ENCODE measurements at places on chromosomes 12 and 14. TPM values are rescaled to one million over a fixed set of nuclear protein-coding genes. Genes with fewer than 3 reads are reported as not detected.

The CCDC196 gene
- not detected for total RNA-seq

The NDUFB1 gene
- 102 TPM for total RNA-seq

The LALBA gene
- not detected for total RNA-seq

The SLC38A4 gene
- not detected for total RNA-seq

The KRT75 gene
- not detected for total RNA-seq

The IFNG-AS1 gene
- 0.25 TPM for total RNA-seq

The EML5 gene
- 2.7 TPM for total RNA-seq

DNA sequence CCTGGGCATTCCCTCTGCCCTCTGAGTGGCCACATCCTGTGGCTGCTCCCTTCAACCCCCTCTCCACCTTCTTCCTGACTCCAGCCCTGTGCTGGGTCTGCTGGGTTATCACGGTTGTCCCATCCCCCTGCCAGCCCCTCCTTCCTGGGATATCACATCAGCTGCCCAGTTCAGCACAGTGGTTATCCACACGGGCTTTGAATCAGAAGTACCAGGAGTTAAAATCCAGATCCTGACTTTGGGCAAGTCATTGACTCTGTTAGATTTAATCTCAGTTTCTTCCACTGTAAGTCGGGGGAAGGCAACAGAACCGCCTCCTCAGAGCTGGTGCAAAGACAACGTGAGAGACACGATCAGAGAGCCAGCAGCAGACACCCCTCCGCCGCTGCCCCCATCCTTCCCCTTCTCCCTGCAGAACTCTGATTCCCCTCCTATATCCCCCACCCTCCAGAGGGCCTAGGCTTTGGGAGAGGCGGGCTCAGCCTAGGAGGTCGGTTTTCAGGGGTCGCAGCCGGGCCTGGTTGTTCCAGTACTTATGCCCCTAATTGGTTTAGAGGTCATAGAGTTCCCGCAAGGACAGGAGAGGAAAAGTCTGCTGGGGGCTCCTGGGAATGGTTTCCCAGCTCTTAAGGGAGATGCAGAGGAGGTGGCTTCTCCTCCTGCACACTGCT, 42.5 kb downstream of the PRIMA1 start:
- no peak overlapping the region for H3K4me3 ChIP-seq
- no peaks in the 10 kb centered on the region for H3K27me3 ChIP-seq
- H3K36me3 ChIP-seq: no peaks in the 10 kb centered on the region
- H3K4me1 ChIP-seq: no peaks in the 10 kb centered on the region
- no peak for DNase-seq

DNA sequence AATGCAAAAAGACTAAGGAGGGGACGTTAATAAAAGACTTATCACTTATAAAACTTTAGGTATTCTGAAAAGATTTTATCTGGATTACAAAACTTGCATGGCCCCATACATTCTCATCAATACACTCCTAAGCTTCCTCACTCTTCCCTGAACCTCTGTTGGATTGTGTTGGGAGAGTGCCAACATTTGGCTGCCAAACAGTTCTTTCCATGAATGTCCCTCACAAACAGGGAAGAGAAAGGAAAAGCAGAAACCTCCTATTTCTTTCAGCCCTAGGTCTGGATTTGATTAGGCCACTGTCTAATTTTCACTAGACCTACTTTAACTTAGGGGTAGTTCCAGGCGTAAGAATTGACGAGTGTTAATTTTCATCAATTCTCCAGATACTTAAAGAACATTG, 11.7 kb downstream of the PTHLH start:
- no peak overlapping the region for H3K4me3 ChIP-seq
- H3K27ac ChIP-seq: no peak overlapping the region
- H3K27me3 ChIP-seq: peaks cover 53% of the 10 kb centered on the region
- DNase-seq: no peak
- no peaks in the 10 kb centered on the region for H3K4me1 ChIP-seq

DNA sequence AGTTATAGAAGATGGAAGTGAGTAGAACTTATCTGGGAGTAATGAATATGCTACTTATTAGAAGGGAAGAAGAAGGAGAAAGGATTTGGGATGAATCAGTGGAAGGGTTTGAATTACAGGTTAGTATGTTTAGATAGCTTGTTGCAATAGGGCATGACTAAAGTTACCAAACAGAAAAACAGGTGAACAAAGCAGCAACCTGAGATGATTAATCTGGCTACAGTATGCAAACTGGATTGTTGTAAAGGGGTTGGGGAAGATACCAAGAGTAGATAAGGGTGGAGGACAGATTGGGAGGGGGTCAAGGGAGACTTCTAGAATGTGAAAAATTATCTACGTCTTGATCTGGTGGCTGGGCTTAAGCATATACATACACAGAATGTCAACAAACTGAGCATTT, 73.4 kb upstream of the CLEC14A start:
- no peak overlapping the region for H3K4me3 ChIP-seq
- no peak for DNase-seq
- H3K36me3 ChIP-seq: no peaks in the 10 kb centered on the region
- no peak overlapping the region for H3K27ac ChIP-seq

GRCh38 chr12:110458756-110459155, 8.6 kb upstream of the ARPC3 start:
- H3K27ac ChIP-seq: no peak overlapping the region
- H3K4me3 ChIP-seq: no peak overlapping the region
- H3K36me3 ChIP-seq: peaks cover 34% of the 10 kb centered on the region
- no peaks in the 10 kb centered on the region for H3K27me3 ChIP-seq
- peaks cover 4% of the 10 kb centered on the region for H3K4me1 ChIP-seq

- no peaks in the 10 kb centered on the region for H3K4me1 ChIP-seq
- peak; percentile 34 for DNase-seq
- H3K27me3 ChIP-seq: peaks cover 25% of the 10 kb centered on the region
- H3K27ac ChIP-seq: no peak overlapping the region
Measured at GRCh38 chr12:1830981-1831963, 10.9 kb downstream of the LRTM2 start.

DNA sequence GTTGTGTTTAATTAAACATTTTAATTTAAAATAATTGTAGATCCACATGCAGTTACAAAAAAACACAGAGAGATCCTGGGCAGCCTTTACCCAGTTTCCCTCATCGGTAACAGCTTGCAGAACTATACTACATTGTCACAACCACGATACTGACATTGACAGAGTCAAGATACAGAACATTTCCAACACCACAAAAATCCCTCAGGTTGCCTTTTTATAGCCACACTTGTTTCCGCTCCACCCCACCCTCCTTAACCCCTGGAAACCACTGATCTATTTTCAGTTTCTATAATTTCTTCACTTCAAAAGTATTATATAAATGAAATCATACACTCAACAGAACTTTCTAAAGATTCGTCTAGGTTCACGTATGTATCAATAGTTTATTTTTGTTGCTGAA, 458.8 kb upstream of the SOX5 start:
- peaks cover 7% of the 10 kb centered on the region for H3K4me1 ChIP-seq
- DNase-seq: peak; percentile 3
- H3K27ac ChIP-seq: no peak overlapping the region
- H3K4me3 ChIP-seq: no peak overlapping the region

GRCh38 chr12:28512406-28512805, 322.1 kb downstream of the CCDC91 start:
- no peak for DNase-seq
- H3K36me3 ChIP-seq: peaks cover 17% of the 10 kb centered on the region
- H3K4me3 ChIP-seq: no peak overlapping the region

- H3K27ac ChIP-seq: no peak overlapping the region
- DNase-seq: no peak
- peaks cover 71% of the 10 kb centered on the region for H3K27me3 ChIP-seq
Measured at GRCh38 chr12:54030889-54031471, 1.9 kb upstream of the HOXC5 start.

- H3K27ac ChIP-seq: no peak overlapping the region
- no peak for DNase-seq
- no peak overlapping the region for H3K4me3 ChIP-seq
Measured at GRCh38 chr12:120413901-120414695, 23.8 kb upstream of the COX6A1 start.

DNA sequence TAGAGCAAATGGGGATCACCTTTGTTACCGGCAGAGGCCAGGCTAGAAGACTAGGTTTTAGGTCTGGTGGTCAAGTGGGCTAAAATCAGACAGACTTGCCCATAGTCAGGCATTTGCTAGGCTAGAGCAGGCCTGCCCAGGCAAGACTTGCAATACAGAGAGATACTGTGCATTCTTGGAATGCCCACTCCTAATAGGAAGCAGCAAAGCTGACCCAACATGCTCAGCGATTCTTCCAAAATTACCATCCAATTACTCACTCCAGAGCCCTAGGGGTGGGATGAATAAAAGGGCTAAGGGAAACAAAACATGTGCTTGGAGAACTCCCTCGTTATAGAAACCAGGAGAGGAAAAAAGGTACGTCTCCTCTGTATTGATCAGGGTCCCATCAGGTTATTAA, 187.8 kb upstream of the AMIGO2 start:
- H3K27me3 ChIP-seq: no peaks in the 10 kb centered on the region
- H3K4me3 ChIP-seq: no peak overlapping the region
- peaks cover 54% of the 10 kb centered on the region for H3K4me1 ChIP-seq

DNA sequence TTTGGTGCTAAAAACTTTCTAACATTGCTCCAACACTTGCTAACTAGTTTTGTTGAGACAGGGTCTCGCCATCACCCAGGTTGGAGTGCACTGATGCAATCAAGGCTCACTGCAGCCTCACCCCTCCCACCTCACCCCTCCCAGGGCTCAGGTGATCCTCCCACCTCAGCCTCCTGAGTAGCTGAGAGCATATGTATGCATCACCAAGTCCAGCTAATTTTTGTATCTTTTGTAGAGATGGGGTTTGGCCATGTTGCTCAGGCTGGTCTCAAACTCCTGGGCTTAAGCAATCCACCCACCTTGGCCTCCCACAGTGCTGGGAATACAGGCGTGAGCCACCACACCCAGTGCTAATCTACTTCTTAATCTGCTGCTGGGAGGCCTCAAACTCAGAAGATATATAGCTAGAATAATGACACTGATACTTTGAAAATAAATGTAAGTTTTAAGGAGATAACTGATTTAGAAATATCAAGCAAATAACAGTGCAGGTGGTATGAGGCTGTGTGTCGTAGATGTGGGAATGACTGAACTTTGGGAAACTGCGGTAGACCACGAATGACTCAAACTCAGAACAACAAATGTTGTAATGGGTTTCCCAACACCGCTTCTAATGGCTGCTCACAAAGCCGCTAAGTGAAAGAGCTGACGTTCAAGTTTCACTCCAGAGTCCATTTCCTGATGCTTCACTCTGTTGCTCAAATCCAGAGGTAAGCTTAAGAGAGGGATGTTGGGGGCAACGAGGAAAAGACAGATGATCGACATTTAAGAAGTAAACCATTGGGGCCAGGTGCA, 10.0 kb downstream of the TMCC3 start:
- H3K27ac ChIP-seq: peak overlapping the region; percentile 17
- DNase-seq: peak; percentile 66
- H3K27me3 ChIP-seq: peaks cover 21% of the 10 kb centered on the region
- no peaks in the 10 kb centered on the region for H3K36me3 ChIP-seq
- H3K4me3 ChIP-seq: no peak overlapping the region
- H3K4me1 ChIP-seq: peaks cover 24% of the 10 kb centered on the region

DNA sequence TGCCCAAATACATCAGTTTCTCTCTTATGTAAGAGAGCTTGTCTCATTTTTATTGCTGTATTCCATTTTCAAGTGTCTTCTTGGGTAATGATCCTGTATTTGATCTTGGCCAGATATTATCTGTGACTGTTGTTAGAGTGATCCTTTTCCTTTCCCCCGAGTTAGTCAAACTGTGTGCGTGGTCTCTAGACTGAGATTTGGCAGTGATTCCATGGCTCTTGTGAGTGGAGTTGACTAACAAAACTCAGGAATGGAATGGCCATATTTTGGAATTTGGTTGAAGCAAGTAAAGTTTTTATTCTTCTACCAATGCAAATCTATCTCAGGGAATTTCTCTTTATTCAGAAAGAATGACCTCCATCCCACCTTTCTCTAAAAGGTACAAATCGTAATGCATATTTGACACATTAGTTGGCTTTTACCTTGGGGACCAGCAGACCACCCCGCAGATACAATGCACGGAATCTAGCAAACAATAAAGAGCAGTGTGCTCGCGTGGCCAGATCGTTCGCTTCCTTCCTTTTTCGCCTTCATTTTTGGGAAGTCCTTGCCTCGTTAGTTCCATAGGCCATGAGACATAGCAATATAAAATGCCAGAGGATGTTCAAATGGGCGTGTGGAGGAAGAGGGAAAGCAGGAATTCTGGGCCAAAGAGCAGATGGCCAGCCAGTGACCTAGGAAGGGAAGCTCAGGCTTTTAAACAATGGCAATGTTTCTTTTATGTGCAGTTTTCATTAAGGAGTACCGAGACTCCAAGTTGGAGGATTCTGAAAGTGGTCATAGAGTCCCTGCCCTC, 24.4 kb downstream of the ETV6 start:
- no peak overlapping the region for H3K27ac ChIP-seq
- peaks cover 5% of the 10 kb centered on the region for H3K36me3 ChIP-seq
- no peak overlapping the region for H3K4me3 ChIP-seq
- H3K4me1 ChIP-seq: peaks cover 33% of the 10 kb centered on the region
- no peak for DNase-seq
- H3K27me3 ChIP-seq: no peaks in the 10 kb centered on the region

DNA sequence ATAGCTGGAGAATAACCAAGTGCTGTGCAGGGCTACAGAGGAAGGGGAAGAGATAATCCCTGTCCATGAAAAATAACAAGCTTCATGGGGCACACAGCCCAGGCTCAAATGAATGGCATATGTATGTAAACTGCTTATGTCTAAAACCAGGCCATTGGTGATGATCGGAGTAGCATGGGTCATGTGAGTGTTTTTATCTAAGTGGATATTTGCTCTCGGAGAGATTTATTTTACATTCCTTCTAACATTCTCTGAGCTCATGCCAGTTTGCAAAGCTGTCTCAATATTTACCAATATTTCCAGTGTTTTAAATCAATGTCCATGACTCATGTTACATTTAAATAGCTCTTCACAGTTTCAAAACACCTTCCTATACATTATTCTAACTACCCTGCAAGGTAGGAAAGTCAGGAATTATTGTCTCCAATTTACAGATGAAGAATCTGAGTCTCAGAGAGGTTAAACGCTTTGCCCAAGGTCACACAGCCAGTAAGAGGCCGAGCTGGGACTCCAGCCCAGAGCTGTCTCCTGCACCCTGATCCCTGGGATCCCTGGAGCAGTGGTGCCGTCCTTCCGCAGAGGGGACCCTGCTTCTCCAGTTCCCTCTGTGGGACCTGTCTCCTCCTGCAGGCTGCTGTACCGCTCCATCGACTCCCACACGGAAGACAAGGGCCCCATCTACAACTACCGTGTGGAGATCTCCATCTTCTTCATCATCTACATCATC, 186.7 kb upstream of the FKBP4 start:
- no peaks in the 10 kb centered on the region for H3K36me3 ChIP-seq
- no peak overlapping the region for H3K4me3 ChIP-seq
- no peak for DNase-seq
- no peak overlapping the region for H3K27ac ChIP-seq
- peaks cover 3% of the 10 kb centered on the region for H3K4me1 ChIP-seq
